Fibroblast of the aortic adventitia (primary cell): ENCODE measurements at places on chromosomes 5 and 9.
A peak's percentile ranks its signal among the peaks of the same experiment; 100 is the strongest.

- DNase-seq, result no peak
These were observed 304.4 kb upstream of the SMC2 start for GRCh38 chr9:103789686-103790085.

DNA sequence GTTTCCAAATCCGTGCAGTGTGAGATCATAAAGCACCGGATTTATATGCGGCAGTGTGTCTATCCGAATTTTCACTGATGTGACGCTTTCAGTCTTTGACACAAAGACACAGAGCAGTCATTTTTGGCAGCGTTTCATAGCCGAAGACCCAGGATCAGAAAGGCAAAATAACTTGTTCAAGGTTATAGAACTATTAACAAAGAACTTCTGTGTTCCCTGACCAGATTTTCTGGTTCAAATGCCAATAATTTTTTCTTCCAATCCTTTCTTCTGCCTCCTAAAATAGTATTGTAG, 1.1 kb upstream of the MARCHF11 start:
- DNase-seq, result no peak

DNA sequence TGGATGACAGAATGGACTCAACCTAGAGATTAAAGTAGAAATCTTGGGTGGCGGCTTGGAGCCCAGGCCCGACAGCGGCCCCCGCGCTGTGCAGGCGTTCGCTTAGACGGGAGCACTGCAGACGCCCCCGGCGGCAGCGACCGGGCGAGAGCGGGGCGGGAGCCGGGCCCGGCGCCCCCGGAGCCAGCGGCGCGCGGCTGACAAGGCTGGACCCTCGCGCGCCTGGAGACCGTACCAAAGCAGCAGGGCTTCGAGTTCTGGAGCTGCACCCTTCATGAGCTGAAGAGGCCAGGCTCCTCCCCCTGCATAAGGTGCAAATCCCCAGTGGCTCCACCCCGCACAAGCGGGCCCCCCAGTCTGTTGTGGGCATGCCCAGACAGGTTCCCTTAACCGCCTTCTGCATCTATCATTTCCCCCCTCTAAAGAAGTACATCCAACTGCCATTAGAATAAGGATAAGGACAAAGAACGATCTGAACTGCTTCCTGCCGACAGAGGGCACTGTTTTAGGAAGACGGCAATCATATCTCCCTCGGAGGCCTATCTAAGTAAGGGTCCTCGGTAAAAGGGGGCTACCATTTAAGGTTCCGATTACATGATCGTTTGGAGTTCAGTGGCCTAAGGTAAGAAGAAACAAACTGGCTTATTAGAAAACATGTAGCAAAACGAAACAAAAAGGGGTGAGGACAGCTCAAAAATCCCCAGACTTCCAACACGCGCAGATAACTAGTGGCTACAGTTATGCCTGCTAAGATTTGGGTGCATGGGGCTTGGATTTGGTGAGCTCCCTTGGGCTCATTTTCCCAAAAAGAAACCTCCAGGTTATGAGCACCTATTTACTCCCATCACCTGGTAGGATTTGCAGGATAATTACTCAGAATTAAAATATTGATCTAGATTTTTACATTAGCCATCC, 66.3 kb downstream of the RGMB start:
- DNase-seq, result peak; percentile 8

- DNase-seq, result no peak
These were observed 23.0 kb downstream of the SV2C start for GRCh38 chr5:76106149-76106548.

DNA sequence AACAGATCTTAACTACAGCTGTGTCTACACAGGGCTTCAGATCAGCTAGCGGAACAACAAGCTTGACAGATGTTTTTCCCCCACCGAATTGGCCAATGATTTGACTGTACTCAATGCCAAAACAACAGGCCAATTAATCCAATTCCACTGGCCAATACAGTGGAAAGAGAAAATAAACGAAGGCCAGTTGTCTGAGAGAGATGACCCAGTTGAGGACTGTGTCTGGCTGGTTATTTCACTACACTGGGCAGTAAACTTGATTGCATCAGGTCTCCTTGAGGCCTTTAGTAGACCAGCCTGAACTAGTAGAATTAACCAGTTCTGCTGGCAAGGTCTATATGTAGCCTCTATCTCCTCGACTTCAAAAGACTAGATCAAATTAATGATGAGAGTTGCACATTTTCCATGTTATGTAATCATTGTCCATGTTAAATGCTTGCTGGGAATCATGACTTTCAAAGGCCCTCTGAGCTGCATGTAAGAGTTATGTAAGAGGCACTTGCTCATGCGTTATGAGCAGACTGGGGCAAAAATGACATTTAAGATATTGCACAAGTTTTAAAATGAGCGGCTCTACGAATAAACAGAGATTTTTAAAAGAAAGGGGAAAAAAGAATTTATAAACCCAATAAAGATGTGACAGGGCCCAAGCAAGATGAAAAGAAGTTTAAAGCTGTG, 28.3 kb downstream of the SMIM23 start:
- no peak for DNase-seq

GRCh38 chr5:21672911-21673310, 1180.2 kb downstream of the CDH12 start:
- no peak for DNase-seq

DNA sequence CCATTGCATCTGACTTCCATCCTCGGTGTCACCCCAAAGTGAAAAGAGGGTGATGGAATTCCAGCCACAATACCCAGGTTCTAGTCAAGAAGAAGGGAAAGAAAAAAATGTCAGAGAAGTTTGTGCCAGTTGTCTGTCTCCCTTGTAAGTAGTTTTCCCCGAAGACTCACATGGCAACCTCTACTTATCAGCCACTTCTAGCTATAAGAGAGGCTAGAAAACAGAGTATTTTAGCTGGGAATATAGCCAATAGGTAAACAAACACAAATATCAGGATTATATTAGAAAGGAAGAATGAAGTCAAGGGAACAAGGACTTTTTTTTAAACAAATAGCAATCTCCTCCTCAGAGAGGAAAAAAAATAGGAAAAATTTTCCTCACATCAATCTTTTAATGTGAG, 12.2 kb upstream of the ISL1 start:
- no peak for DNase-seq

DNA sequence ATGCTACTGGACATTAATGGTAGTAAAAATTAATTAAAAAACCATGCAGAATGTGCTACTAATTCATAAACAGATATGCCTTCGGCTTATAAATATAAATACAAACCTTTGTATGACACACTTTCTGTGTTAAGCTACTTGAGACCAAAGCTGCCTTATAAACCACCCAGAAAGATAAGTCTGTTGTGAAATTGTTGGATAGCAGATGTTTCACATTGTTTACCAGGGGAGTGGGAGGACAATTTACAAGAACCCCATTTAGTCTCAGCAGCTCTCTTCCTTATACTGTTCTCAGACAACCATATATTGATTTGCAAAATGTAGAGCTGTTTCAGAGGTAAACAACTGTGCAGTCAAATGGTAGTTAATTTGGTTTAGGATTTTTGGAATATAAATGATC, 524.4 kb downstream of the PRR16 start:
- DNase-seq, result no peak

DNA sequence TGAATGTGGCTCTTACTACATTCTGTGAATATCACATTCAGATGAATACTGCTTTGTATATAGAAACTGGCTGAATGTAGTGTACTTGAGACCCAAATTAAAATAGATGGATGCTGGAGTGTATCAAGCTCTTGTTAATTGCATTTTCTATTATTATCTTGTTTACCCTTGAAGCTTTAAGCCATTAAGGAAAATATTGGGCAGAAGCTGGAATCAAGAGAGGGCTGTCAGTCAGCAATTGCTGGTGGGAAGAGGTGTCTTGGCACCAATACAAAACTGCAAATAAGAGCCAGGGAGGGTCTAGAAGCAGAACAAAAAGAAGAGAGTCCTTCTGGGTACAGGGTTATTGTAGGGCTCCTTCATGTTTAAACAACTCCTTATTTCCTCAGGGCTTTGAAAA, 38.8 kb downstream of the MUSK start:
- DNase-seq, result no peak

DNA sequence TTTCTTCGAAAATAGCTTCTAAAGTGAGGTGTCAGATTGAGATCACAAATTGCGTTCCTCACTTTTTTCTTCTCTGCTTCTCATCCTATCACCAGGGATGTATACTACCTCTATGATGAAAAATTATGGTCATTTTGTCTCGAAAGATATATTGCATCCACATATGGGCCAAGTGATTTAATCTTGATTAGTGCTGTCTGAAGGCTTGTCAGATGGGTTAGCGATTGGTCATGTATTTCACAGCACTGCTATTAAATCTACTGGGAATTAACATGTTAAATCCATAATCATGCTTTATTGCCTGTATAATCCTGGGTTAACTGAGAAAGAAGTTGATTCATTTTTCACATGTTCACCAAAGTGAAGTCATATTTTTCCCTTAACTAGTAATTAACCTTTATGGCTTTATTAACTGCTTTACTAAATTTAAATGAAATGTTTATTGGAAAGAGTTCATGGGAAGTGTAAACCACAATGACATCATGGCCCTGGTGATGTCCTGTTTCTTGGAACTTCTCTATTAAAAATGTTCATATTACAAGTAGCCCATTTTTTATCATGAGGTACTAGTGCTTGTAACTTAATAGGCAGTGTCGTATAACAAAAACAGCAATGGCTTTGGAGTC, 193.3 kb downstream of the SMC2 start:
- DNase-seq, result no peak

DNA sequence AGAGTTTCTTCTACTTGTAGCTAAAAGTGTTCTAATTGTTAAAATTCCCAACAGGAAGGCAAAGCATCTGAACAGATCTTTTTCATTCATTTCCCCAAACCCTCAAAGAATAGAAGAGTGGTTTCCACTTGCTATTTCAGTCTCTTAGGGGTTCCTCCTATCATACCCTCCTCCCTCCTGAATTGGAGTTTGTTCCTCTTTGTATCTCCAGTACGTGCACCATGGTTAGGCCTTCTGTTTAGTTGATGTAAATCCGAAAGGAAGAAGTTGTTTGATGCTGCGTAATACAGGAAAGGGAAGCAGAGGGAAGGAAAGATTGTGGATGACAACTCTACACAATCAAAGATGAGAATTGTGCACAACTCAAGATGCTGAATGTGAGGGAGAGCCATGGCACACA, 303.6 kb downstream of the PIK3R1 start:
- no peak for DNase-seq

GRCh38 chr5:161446655-161447054, 99.9 kb downstream of the GABRB2 start:
- DNase-seq, result no peak

DNA sequence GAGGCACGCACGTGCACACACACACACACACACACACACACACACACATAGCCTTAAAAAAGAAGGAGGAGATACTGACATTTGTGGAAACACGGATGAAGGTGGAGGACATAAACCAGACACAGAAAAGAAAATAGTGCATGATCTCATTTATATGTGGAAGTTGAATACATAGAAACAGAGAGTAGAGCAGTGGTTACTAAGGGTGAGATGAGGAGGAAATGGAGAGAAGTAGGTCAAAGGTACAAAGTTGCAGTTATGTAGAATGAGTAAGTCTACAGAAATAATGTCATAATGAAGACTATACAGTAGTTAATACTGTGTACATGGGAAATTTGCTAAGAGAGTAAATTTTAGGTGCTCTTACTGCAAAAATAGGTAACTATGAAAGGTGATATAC, 412.2 kb upstream of the CDH9 start:
- DNase-seq, result no peak

DNA sequence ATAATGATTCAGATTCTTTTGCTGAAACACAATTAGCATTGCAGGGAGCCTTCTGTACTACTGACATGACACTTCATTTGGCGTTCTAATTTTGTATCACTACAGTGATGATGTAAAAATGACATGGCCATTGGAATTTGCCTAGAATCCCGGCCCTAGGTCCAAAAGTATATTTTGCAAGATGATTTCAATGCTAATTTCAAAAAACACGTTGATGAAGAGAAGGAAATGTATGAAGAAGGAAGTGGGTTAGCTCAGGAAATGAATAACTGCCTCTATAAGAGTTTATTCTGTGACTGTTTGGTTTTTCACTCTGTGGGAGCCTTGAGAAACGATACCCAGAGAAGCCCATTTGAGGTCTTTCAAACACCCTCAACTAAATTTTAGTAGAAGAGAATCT, 59.3 kb downstream of the OSTF1 start:
- peak; percentile 6 for DNase-seq

GRCh38 chr9:37151812-37152211, 31.4 kb downstream of the ZCCHC7 start:
- peak; percentile 4 for DNase-seq

DNA sequence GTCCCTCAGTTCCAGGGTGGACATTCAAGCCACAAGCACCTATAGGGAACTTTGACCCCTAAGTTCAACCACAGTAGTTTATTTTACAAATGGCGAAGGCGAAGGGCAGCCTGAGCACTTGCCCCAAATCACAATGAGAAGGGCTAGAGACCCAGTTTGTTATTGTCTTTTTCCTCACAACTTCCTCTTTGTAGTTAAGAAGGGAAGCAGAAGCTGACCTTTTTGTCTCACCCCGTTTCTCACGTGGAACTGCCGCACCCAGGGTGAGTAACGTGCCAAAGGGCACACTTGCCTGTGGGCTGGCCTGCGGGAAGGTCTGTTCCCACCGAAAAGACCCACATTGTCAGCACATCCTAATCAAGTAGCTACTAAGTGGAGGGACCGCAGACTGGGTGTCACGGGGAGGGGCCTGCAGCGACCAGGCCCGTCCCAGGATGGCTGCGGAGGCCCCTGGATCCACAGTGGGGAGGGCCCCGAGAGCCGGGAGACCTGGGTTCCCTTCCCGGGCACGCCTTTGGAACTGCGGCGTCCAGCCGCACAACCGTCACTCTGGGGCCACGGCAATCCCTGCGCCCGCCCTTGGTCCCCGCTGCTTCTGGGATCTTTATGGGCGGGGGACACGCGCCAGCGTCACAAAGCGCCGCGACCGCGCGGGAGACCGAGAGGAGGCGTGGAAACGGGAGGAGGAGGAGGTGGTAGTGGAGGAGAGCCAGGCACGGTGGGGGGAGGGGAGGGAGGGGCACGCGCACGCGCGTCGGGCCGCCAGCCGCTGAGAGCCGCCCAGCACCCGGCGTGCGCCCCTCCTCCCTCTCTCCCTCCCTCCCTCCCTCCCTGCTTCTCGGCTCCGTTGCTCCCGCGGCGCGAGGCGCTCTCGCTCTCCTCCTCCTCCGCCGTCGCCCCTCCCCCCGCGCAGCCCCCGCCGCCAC, at the start of gene UBE2R2:
Gene UBE2R2, plus strand, starts transcription at position 834 of the 926 bp plus-strand sequence. CDS start 598 bp downstream, outside the sequence.
- peak; percentile 86 for DNase-seq

DNA sequence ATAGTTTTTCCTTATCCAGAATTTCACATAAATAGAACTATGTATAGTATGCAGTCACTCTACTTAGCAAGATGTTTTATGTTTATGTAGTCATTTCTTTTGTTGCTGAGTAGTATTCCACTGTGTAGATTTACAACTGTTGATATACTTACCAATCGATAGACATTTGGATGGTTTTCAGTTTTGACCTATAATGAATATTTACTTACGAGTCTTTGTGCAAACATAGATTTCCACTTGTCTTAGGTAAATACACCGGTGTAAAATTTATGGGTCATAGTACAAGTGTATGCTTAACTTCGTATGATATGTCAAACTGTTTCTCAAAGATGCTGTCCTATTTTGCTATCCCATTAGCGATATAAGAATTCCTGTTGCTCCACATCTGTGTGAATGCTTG, 19.7 kb upstream of the OR2K2 start:
- no peak for DNase-seq
